NCI-H1417 treated with DMSO at 0.1 percent for 48 hours (cell line): ENCODE measurements at places on chromosomes 13 and 19.

DNA sequence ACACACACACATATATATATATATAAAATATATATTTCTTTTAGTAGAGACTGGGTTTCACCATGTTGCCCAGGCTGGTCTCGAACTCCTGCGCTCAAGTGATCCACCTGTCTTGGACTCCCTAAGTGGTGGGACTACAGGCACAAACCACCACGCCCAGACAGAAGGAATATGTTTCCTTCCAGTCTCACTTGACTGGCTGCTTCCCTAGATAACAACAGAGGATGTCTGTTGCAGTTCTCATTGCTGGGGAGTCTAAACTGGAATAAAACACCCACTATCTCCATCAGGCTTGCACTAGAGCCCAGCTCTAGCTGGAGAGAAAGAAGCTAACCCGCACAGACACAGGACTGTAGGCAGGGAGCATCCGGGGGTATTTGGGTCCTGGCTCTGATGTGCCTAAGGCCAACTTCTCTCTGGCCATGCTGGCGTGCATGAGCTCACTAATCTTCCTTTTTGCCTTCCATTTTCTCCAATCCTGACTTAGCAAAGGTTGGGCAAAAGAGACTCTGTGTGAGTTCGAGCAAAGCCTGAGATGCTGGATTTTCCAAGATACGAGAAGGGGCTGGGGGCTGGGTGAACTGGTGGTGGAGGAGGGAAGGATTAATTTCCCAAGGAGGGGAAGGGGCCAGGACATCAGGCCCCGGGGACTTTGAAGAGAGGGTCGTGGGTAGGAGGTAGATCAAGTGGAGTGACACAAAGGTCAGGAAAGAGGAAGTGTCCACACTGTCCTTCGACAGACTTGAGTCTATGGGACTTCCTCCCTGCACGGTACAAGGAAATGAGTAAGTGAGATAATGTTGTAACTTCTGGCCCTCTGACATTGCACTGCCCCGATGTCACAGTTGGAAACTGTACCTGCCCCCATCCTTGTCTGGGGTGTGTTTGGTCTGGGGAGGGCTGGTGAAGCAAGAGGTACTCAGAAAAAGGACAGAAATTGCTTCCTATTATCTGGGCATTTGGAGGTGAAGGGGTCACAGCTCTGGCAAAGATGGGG lies 22.5 kb upstream of the ALOX5AP start:
- DNase-seq: no peak

- DNase-seq: no peak
Measured at GRCh38 chr13:96072392-96072791, 17.5 kb upstream of the HS6ST3 start.

DNA sequence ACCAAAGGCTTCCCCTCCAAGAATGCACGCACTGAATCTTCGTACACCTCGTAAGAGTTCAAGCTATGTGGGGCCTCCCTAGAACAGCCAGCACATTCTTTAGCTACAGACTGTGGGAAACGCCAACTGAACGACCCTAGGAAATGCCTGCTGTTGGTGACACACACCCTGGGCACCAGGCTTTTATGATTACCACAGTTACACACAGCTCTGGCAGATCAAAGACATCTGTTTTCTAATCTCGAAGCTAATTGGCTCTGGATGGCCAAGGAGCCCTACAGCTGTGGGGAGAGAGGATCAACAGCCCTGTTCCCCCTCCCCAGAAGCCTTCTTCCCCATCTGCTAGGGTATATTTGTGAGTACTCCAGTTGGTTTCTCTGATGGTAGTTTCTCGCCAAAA lies 123.0 kb downstream of the COL4A1 start:
- no peak for DNase-seq

- no peak for DNase-seq
Measured at GRCh38 chr19:6465006-6465405, 935 bp downstream of the CRB3 start.

DNA sequence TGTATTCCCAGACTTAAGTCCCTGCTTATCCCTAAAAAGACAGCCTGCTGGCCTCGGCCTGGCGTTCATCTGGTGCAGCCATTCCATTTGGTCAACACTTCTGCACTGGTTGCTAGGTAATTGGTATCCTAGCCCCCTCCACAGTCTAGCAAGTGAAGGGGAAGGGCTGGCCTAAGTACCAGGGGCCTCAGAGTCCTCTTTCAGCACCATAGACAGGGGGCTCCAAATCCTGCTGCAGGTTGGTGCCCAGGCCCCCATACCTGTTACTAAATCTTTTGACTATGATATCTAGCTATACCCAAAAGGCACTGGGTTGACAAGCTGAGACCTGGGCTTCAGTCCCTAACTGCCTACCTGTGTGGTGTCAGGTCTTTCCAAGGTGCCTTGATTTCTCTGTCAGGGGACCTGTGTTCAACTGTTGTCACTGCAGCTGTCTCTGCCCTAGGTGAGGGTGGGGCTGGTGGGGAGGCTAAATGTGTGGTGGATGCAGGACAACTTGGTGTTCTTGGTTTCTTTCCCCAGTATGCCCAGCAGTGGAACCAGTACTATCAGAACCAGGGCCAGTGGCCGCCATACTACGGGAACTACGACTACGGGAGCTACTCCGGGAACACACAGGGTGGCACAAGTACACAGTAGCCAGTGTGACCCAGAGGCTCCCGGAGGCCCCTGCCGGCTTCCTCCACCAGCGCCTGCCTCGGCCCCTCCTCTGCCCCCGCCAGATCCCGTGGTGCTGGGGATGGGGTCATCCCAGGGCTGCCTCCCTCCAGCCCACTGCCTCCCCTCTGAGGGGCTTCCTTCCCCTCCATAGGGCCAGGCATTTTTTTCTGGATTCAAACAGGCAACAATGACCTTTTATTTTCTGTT lies 3.8 kb upstream of the CCDC97 start:
- no peak for DNase-seq

DNA sequence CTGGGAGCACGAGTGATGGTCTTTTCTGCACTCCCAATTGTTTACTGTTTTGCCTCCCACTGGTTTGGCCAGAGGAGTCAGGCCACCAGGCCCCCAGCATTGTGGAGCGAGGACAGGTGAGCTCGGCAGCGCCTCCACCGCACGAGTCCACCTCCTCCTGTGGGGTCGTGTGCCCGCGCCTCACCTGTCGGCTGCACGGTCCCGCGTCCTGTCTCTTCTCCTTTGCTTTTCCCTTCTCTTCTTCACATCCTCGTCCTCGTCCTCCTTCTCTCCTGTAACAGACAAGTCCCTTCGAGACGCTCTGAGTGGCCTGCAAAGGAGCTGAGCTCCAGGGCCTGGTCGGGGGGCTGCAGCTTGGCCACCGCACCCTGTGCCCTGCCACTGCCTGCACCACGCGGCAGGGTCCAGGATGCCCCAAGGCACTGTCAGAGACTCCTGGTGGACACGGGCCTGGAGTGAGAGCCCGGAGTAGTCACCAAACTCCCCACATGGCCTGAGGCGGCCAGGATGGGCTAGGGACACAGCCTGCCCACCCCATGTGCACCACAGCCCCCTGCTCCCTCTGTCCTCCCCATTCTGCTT lies 11.4 kb downstream of the AKAP8 start:
- DNase-seq: no peak

DNA sequence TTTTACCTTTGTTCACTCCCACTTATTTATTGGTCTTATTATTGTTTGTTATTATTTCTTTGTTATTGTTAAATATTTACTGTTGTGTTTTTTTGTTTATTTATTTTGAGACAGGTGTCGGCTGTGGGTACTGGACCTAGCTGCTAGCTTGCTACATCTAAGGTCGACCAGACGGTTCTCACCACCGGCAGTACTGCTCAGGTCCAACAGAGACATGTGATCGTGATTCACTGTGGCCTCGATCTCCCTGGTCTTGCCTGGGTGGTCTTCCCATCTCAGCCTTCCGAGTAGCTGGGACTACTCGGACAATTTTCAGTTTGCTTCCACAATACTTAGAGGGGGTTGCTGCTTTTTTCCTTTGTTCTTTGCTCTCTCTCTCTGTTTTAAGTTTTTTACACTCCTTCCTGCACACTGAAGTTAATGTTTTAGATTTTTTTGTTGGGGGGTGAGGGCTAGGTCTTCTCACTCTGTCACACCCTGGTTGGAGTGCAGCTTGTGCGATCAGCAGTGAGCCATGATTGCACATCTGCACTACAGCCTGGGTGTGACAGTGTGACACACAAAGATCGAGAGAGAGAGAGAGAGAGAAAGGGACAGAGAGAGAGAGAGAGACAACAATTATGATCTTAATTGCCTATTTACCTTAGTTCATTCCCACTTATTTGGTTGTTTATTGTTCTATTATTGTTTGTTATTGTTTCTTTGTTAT lies 1432.4 kb downstream of the UQCRFS1 start:
- no peak for DNase-seq

DNA sequence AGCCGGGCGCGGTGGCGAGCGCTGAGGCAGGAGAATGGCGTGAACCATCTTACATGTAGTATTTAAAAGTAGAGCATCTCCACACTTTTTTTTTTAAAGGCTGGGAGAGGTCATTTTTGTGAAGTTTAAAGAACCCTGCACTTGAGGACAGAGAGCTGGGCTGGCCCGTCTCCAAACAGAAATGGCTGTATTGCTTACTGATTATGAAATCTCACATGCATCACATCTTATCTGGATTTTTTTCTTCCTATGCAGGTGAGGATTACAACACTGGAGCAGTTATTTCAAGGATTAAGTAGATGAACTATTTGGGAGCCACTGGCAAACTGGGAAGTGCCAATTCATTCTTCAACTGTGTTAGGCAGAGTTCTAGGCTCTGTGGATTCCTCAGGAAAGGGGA lies 59.5 kb downstream of the TEX26 start:
- DNase-seq: no peak

DNA sequence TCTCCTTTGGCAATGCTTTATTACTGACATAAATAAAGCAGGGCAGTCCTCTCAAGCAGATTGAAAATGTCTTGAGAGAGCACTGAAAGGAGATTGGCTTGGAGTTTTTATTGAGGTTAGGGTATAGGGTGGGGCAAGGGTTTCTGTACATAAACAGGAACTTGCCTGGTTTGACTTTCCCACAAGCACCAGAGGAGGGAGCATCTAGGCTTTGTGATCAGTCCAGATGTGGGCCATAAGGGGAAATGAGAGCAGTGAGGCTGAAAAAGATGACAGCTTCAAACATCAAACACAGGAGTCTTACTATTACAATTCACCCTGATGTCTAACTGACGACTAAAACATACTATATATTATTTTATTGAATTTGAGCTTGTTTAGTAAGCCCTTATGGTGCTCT lies 260.9 kb downstream of the MTUS2 start:
- DNase-seq: no peak

DNA sequence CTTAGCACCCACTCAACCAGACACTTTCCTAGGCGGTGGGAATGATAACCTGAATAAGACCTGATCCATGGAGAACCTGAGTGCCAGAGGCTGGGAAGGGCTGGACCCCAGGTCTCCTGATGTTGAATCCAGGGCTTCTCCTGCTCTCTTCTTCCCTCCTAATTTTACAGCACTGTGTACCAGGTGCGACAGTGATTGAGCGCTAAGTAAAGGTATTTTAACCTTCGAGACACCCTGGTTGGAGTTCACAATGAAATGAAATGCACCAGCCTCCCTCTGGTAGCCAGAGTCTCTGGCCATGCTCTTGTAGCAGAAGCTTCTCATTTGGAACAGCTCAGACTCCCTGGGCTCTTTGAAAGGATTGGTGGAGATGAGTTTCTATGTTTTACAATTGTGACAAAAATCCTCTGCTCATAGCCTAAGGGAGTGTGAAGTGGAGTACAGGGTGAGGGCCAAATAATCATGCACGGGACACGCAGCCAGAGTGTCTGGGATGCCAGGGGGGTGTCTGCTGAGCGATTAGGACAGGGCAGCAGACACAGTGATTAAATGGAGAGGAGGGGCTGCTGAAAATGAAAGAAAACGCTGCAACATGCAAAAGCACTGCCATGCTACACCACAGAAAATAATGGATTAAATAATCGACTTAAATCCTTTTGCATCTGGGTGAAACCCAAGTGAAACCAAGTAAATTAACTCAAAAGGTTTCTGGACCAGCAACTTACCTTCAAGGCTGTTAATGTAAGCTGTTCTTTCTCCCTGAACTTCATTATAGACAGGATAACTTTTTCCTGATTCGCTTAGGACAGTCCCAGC lies 83.8 kb downstream of the FAM216B start:
- no peak for DNase-seq

- DNase-seq: no peak
Measured at GRCh38 chr19:7395360-7396066, 46.8 kb downstream of the ARHGEF18 start.

GRCh38 chr19:583968-584239 lies 5.8 kb upstream of the HCN2 start:
- DNase-seq: no peak

DNA sequence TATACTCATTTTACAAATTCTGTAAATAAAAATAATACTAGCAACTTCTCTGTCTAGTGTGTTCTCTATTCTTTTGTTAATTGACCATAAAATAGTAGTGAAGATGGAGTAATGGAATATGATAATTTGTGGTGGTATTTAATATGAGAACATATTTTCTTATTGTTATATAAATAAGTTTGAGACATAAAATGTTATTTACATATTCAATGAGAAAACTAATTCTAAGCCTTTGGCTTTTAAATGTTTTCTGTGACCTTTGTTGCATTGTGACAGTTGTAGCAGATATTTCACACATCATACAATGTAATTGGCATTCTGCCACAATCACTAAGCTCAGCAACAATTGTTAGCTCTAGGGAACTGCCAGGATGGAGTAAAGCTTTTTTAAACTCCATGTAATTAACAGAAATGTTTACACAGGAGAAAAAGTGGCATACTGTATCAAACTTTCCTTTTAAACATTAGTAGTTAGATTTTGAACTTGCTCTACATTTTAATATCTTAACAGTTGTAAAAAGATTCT lies 562.1 kb upstream of the PCDH9 start:
- peak; percentile 62 for DNase-seq

GRCh38 chr13:75513271-75513670 lies 24.4 kb downstream of the COMMD6 start:
- no peak for DNase-seq

DNA sequence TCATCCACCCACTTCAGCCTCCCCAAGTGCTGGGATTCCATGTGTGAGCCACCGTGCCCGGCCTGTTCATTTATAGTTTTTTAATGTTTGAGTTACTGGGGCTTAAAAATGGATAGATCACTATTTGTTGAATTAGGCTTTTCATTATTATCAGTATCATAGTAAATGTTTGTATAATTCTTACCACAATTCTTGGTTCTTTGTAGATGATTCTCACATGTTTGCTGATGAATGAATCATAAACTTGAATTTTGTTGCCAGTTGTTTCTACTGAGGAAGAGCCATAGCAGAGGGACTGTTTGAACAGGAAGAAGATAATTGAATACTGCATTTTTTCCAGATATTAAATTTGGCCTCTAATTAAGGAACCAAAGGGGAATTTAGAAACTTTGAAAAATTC lies 2.6 kb upstream of the LPAR6 start:
- no peak for DNase-seq

- no peak for DNase-seq
Measured at GRCh38 chr13:21984156-21984555, 313.3 kb downstream of the FGF9 start.
